ENCODE measurements at places on chromosomes 11 and 22.

DNA sequence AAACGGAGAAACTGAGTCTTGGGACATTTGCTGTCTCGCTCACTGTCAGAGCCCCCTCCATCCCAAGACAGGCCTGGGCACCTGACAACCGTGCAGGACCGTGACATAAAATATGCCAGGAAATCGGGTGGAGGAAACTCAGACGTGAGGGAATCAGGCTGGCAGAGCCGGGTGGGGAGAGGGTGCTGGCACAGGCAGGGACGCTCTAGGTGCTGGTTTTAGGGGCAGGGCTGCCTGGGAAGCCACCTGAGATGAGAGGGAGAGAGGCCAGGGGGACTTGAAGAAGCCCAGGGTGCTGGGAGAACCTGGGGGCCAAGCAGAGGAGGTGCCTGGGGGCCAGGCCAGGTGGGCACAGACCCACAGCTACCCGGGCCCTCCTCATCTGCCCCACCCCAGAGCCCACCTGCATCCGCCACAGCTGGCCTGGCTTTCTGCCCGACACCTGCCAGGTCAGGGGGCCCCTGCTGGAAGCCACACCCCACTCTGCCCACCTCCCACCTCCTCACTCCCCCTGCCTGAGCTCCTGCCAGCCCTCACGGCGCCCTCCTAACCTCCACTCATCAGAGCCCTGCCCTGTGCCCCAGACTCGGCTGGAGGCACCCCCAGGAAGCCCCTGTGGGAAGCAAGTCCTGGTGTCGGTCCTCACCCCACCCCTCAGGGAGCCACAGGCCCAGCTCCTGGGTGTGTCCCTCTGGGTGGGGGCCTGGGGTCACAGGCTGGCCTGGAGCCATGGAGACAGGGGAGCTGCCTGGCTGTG is 27.3 kb upstream of the MUC5AC start:
- DNase-seq, result no peak

- DNase-seq, result no peak
These were observed 5.9 kb upstream of the FCHSD2 start for GRCh38 chr11:73147771-73148681.

DNA sequence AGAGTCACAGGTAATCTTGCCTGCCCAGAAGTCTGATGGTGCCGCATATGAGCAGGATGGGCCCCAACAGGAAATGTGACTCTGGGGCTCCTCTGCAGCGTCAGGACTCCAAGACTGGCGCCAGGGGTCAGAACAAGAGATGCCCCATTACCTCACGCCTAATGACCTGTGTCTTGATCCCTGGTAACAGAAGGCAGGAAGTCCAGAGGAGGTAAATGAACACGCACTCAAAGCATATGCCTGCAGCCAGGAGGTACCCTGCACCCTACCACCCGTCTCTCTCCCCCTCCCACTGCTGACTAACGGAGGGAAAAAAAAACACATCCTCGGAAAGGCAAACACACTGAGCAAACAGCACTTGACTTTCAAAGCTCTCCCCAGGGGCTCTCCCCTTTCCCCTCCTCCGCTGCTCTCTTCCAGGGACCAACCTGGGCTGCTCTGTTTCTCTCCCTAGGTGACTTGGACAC is 37.3 kb downstream of the ABCC8 start:
- no peak for DNase-seq

DNA sequence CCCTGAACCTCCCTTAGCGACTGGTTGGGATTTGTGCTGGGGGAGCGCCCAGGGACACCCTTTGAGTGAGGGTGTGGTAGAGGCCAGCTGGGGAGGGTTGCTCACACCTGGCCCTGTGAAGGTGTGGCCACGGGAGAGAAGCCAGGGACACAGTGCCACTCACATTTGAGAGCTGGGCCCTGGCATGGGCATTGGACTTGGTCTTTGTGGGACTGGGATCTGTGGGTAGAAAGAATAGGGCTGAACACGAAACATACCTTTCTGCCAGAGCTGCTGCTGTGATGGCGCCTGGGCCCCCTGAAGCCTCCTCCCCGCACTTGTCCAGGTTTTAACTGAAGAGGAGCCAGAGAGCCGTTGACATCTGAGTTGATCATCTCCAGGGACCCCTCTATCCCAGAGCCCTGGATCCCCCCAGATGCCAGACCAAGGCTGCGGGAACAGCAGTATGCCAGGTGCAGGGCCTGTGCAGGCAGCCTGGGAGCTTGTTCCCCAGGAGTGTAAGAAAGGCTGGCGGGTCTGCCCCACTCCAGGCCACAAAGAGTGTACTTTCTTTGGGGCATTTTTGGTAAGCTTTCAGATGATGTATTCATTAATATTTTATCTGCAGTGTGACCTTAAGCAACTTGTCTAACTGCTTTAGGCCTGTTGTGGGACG is 284.1 kb downstream of the TBC1D22A start:
- DNase-seq, result no peak

DNA sequence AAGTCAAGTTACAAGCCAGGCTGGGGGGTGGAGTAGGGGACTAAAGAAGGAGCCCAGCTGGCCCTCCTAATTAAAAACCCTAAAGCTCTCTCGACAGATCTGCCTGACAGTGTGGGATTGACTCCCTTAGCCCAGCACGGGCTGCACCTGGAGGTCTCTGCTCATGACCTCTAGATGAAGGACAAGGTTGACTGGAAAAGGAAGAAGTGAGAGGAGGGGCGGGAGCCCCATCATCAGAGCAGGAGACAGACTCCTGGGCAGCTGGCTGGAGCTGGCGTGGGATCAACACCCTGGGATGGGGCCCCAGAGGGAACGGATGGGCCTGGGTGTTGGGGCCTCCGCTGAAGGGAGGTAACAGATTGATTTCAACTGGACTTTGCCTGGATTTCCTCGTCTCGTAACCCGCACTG is 46.1 kb downstream of the RPUSD4 start:
- no peak for DNase-seq

GRCh38 chr11:21911061-21911460 is 281.8 kb upstream of the ANO5 start:
- no peak for DNase-seq

DNA sequence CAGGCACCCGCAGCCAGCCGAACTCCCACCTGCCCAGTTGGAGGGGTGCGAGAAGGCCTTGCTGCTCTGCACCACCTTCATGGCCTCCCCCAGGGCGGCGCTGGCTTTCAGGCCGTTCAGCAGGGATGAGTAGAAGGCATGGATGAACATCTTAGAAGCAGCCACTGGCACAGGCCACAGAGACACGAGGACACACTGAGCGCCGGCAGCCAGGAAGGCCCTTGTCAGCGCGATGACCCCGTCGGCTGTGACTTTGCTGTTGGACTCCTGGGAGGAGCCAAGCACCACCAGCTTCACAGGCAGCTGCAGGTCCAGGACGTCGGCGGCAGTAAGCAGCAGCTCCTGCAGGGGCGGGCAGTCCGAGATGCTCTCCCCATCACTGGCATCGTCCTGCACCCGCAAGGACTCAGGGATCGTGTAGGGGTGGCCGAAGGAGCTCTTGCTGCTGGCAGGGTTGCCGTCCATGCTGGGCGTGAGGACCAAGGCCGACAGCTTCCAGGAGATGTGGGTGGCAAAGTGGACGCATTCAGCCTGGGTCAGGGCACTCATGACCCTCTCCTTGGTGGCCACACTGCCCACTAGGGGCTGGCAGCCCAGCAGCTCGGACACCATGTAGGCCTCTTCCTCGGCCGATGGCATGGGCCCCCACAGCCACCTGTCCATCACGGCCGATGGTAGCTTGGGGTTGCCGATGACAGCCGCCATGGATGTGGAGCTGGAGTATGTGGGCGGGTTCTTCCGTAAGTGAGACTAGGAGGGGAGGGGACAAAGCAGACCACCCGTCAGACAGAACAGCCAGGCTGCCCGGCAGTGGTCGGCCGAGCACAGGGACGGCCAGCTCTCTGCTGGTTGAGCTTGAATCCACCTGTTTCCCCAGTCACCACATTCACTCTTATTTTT is 79.7 kb upstream of the PITPNB start:
- DNase-seq, result no peak

DNA sequence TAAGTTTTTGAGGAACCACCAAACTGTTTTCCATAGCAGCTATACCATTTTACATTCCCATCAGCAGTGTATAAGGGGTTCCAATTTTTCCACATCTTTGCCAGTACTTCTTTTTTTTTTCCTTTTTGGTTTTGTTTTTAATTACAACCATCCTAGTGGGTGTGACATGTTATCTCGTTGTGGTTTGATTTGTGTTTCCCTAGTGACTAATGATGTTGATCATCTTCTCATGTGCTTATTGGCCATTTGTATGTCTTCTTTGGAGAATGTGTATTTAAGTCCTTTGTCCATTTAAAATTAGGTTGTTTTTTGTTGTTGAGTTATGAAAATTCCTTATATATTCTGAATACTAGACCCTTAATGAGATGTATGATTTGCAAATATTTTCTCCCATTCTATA is 59.3 kb downstream of the STIM1 start:
- no peak for DNase-seq

DNA sequence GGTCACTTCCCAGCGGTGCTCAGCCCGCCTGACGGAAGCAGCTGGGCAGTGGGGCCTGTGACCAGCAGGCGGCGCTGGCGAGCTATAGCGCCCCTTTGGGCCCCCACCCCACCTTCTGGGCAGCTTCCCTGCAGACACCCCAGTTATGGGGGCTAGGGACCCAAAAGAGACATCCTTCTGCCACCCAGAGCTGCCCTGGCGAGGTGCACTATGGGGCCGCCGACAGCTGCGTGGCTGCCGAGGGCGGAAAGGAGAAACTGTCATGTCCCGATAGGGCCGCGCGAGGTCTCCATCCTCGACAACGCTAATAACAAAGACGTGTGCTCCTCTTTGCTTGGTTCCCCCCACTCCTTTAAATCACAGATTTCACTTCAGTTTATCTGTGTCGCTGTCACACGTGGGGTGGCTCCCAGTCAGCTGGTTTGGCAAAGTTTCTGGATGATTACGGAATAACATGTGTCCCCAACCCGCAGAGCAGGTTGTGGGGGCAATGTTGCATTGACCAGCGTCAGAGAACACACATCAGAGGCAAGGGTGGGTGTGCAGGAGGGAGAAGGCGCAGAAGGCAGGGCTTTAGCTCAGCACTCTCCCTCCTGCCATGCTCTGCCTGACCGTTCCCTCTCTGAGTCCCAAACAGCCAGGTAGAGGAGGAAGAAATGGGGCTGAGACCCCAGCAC is 673 bp upstream of the MYO7A start:
- peak; percentile 43 for DNase-seq

DNA sequence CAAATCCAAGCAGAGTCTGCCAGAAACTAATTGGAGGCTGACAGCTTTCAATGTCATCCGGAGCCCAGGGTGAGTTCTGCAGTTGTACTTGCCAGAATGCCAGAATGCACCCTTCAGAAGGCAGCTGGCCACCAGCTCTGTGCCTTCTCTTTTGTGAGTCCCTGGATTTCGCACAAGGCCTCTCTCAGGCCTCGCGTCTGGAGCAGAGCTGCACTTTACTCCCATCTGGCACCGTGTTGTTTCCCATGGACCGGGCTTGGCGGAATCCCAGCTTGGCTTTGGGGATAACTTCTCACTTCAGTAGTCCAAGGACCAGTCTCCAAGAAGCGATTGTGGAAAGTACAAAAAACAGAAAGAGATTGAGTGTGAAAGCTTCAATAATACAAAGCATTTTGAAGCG is 451.3 kb upstream of the KIRREL3 start:
- DNase-seq, result no peak

All from stimulated activated CD8-positive, alpha-beta memory T cell treated with anti-CD3 and anti-CD28 coated beads, Interleukin-7, amount 100 ng/mL, for 4 hours (primary cell).